ENCODE measurements at places on chromosomes 1 and 21.

DNA sequence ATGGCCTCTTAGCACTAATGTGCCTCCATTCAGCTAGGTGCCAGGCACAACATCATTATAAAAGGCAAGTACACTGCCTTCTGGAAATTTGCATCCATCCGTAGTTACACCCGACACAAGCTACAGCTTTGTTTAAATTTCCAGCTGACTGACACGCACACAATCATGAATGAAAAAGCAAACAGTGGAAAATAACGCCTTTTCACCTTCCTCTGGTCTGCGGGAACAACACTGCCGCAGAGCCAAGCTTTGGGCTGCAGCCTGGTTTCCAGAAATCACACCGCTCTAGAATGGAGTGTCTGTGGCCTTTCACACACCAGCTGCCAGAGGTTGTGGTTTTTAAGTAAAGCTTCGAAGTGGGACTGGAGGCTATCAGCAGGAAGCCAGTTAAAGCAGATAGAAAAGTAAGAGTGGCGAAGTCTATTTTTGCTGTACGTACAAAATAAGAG lies 142.8 kb upstream of the COA6 start:
- no peak for DNase-seq

DNA sequence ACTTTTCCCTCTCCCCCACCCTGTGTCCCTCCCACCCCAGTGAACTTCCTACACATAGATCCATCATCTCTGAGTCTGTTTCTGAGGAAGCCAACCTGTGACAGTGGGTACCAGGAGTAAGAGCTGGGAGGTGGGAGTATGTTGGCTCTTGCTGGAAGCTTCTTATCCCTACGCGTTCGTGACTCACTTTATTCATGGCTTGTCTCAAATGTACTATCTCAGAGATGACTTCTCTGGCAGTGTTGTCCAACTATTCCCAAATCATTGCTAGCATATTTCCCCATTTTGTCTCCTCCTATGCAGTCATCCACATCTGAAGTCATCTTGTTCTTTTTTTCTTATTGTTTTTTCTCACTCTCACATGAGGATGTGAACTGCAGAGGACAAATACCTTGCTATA lies 88.0 kb downstream of the HIVEP3 start:
- DNase-seq: no peak

DNA sequence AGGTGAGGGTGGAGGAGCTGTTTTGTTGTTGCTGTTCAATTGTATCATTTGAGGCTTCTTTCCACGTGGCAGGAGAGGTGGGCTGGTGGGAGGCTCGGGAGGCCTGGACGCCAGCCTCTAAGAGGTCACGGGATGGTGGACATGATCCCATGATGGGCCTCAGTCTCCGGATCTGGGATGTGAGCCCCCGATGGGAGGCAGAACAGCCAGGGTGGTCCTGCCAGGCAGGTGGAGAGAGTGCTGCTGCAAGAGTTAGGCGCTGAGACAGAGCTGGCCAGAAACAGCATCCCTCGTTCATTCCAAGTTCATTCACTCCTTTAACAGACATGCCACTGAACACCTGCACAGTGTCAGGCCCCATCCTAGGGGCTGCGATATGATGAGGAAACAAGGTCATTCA lies 41.1 kb upstream of the POU3F1 start:
- DNase-seq: no peak

DNA sequence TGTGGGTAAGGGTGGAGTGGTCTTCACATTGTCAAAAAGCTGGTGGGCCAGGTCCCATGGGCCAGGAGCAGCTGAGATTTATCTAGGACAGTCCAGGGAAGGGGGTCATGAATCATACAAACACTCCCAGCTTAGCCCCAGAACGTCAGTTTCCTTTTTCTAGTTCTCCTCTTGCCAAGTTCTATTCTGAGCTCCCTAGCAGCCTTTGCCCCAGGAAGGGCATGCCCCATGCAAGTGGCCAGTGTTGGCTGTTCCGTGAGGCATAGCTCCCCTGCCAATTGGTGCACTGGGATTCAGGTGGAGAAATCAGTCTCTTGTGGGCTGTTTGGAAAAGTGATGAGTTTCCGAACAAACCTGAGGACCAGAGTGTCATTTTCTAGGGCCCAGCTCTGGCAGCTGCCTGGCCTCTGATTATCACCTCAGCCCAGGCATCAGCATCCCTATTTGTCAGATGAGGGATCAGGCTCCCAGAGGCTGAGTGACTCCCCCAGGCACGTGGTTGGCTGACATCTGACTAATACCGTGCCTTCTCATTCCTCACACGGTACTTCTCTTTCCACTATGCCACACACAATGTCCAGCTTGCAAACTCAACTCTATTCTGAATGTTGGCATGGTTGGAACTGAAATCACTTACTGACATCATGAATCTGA lies 14.2 kb upstream of the MYOM3 start:
- DNase-seq: no peak

DNA sequence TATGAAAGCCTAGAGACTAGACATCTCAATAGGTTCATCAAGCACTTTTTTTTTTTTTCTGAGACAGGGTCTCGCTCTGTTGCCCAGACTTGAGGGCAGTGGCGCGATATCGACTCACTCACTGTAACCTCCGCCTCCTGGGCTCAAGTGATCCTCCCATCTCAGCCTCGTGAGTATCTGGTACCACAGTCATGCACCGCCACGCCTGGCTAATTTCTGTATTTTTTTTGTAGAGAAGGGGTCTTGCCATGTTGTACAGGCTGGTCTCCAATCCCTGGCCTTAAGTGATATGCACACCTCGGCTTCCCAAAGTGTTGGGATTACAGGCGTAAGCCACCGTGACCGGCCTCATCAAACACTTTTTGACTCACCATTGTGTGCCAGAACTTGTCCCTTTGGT lies 613 bp upstream of the GPATCH4 start:
- no peak for DNase-seq

- DNase-seq: no peak
These were observed 62.9 kb downstream of the GADD45A start for GRCh38 chr1:67747671-67748546.

- no peak for DNase-seq
These were observed 73.3 kb downstream of the IFI44 start for GRCh38 chr1:78722947-78723346.

DNA sequence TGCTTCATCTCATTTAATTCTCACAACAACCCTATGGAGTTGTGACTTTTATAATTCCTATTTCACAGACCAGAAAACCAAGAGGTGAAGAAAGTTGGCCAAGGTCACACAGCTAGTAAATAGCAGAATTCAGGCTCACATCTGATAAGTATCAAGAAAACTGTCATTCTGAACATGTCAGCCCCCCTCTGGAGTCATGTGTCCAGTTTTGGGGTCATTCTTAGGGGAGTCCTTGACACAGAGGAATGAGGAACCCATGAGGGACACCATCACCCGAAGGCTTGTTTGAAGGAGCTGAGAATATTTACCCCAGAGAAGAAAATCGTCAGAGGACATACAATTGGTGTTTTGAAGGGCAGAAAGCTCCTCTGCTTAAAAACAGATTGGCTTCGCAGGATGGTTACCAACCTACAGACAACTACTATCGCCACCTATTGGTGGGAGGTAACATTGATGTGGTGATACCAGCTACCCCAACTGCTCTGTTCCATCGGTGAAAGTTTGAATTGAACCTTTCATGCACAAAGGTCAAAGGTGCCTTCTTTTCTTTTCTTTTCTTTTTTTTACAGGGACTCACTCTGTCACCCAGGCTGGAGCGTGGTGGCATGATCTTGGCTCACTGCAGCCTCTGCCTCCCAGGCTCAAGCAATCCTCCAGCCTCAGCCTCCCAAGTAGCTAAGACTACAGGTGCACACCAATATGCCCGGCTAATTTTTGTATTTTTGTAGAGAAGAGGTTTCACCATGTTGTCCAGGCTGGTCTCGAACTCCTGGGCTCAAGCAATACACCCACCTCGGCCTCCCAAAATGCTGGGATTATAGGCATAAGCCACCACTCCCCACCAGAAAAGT lies 31.3 kb downstream of the NCMAP start:
- no peak for DNase-seq

DNA sequence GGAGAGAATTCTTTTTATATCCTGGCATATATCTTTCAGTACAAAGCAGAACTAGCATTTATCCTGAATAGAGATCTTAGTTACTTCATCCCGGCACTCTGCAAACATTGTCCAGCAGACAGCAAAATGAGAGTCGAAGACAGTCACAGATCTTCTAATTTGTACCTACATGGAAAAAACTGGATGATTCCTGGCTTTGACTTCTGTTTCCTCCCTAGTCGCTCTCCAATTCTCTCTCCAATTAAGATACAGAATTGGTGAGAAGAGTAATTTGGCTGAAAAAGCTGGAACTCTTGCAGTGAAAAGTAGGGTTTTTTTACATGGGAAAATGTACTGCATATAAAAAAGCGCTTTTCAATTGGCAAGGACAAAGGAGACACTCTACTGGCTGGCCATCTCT lies 151.1 kb upstream of the C8B start:
- DNase-seq: no peak

- no peak for DNase-seq
These were observed 6.3 kb downstream of the KCNJ6 start for GRCh38 chr21:37909936-37910335.

DNA sequence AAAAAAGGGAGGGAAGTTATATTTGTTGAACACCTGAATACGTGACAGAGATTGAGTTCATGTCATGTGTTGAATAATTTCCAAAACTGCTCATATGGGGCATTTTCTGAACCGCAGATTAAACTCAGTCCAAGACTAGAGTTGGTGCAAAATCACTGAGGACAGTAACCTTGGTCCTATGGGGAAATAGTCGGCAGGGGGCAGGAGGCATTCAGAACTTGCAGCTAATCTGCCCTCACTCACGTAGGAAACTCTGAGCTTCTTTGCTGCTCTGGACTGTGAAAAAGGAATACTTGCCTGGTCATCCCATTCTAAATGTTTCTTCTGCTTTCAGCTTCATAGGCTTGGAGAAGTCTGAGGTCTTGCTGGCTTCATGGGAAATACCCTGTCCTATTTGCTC lies 228.3 kb upstream of the ZP4 start:
- no peak for DNase-seq

GRCh38 chr1:196535727-196536126 lies 72.5 kb downstream of the KCNT2 start:
- no peak for DNase-seq

DNA sequence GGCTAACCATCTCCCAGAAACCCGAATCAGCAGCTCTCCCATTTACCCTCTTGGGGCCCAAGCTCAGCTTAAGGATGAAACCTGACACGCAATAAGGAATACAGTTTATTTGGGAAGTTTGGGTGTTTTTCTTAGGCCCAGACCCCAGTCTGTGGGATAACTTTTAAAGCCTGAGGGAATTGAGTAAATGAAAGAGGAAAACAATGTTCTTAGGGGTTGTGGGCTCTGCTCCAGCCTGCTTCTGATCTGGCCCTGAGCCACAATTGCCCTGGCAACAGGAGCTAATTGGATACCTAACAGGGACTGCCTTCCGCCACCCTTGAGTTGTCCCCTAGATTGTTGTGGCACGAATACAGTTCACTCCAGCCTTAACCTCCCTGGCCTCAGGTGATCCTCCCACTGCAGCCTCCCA lies 20.1 kb downstream of the DYRK3 start:
- DNase-seq: no peak

GRCh38 chr1:1391225-1391624 lies 7.9 kb downstream of the CCNL2 start:
- DNase-seq: no peak

DNA sequence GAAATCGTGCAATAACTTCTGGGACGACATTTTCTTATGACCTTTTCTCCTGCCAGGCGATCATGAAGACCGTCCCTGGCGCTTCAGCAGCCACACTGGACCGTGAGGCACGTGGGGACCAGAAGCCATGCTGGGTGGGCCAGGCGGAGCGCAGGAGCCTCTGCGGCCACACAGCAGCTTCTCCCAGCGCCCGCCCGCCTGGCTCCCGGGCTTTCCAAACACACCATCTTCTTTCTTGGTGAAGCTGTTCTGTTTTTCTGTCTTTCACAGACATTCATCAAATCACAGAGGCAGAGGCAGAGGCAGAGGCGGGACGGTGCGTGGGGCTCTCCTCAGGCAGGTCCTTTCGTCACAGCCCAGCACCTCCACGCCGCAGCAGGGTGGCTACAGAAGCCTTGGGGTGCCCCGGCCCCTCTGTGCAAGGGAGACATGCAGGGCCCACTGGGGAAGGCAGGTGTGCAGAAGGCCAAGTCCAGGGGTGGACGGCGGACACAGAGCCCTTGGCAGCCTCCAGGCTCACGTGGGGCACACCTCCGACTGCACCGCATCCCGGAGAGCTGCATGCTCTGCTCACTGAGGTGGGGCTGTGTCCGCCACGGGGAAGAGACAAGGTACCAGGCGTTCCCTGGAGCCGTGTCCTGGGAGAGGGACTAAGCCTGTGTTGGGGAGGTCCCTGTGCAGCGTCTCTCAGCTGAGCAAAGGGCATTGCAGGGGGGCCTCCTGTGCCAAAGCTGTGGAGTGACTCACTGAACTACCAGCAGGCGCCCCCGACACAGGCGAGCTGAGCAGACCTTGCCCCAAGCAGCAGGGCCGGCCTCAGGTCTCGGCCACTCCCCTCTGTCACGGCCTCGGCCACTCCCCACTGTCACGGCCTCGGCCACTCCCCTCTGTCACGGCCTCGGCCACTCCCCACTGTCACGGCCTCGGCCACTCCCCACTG lies 2.6 kb upstream of the TMEM240 start:
- no peak for DNase-seq

- DNase-seq: no peak
These were observed 66.3 kb upstream of the LRRC8D start for GRCh38 chr1:89754518-89754917.

- no peak for DNase-seq
These were observed 173.3 kb upstream of the EDN2 start for GRCh38 chr1:41657679-41658295.

Measured in right atrium auricular region (tissue), 2 donors.